ENCODE measurements at places on chromosomes 7 and 10. TPM values are rescaled to one million over a fixed set of nuclear protein-coding genes. Genes with fewer than 3 reads are reported as not detected.

HOXA9 gene
- 15.2 TPM for total RNA-seq

SSC4D gene
- total RNA-seq: 0.39 TPM

GHRHR gene
- total RNA-seq: not detected

PITX3 gene
- not detected for total RNA-seq

SORBS1 gene
- 0.20 TPM for total RNA-seq

ITPRID1 gene
- total RNA-seq: not detected

ATG9B gene
- 0.20 TPM for total RNA-seq

MPP7 gene
- under 0.01 TPM for total RNA-seq

OR2A42 gene
- total RNA-seq: not detected

OR2A5 gene
- total RNA-seq: not detected
